Endodermal cell (in vitro differentiated cells): ENCODE measurements at places on chromosomes 4 and X.

- DNase-seq = no peak
Measured at GRCh38 chrX:24020306-24020876, 6.6 kb downstream of the KLHL15 start.

DNA sequence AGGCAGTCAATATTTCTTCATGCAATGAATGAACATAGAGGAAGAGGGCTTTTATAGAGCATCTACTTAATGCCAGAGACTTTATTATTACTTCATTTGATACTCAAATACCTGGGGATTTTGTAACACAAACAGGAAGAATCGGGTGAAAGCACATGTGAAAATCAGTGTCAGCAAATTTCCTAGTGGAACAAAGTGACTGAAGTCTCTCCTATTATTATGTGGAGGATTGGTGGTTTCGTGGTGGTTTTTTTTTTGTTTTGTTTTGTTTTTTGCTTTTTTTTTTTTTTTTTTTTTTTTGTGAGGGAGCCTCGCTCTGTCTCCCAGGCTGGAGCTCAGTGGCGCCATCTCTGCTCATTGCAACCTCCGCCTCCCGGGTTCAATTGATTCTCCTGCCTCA lies 207.0 kb downstream of the RRAGB start:
- DNase-seq = peak; percentile 64

DNA sequence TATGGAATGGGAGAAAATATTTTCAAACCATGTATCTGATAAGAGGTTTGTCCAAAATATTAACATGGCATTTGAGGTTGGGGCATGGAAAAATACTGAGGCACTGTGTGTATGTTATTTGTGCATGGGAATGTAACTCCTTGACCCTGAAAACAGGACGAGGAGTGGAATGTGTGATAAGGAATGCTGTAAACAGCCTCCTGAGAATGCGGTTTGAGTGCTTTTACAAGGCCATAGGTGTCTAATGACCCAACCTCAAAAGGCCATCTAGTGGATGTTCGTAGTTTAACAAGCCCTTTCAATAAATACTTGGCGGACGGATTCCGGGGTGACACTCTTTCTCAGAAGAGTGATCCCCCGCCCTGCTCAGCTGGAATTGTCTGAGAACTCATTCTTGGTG lies 162.9 kb upstream of the USP9X start:
- peak; percentile 83 for DNase-seq

DNA sequence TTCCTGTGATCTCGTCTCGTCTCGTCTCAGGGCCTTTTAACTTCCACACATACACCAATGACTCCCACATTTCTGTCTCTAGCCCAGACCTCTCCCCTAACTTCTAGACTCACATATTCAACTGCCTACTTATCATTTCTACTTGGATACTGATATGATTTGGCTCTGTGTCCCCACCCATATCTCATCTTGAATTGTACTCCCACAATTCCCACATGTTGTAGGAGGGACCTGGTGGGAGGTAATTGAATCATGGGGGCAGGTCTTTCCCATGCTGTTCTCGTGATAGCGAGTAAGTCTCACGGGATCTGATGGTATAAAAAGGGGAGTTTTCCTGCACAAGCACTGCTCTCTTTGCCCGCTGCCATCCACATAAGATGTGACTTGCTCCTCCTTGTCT lies 8.9 kb downstream of the PHKA2 start:
- no peak for DNase-seq

GRCh38 chrX:48695925-48696300 lies 621 bp upstream of the SUV39H1 start:
- no peak for DNase-seq

DNA sequence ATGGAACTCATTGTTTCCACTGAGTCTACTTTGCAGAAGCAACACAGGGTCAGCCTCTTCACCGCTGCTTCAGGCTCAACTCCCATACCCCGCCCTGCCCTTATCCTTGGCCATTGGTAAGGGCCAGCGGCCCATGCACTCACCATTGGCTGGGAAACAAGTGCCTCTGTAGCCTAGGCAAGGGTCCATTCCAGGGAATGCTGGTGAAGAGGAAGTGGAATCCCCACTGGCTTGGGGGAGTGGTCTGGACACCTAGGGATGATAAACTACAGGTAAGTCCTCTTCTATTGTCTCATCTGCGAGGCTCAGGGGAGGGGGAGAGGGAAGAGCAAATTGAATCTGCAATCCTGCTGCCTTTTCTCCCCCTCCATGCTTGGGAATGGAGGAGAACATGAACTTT lies 153.1 kb downstream of the SH3BGRL start:
- peak; percentile 56 for DNase-seq

- no peak for DNase-seq
Measured at GRCh38 chr4:36168127-36168878, 76.0 kb downstream of the ARAP2 start.

DNA sequence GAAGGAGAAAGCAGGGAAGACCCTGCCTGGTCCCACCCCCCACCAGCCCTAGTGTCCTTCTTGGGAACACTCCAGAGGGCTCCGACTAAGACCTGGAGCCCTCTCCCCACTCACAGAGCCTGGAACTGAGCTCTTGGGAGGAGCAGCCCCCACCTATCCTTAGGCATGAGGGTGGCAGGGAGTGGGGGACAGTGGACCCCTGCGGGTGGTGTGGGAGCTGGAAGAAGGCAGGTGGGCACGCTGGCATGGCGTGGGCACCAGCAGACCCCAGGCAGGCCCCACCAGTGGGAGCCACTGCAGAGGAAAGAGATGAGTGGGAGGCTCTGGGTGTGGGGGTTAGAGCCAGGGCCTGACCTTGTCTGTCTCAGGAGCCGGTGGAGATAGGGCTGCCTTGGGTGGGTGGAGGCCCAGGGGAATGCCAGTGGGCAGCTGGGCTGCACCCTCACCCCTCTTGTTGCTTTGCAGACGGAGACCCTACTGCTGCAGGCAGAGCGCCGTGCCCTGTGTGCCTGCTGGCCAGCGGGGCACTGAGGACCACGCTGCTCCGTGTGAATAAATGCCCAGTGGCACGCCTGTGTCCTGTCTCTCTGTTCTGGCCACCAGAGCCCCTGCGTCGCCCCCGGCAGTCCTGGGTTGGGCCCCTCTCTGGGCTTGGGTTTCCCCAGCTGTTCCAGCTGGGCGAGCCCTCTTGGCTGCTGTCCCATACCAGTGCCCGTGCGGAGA lies 15.6 kb upstream of the NAT8L start:
- DNase-seq = no peak

- DNase-seq = peak; percentile 90
Measured at GRCh38 chrX:68732906-68733493, 85.5 kb downstream of the STARD8 start.

DNA sequence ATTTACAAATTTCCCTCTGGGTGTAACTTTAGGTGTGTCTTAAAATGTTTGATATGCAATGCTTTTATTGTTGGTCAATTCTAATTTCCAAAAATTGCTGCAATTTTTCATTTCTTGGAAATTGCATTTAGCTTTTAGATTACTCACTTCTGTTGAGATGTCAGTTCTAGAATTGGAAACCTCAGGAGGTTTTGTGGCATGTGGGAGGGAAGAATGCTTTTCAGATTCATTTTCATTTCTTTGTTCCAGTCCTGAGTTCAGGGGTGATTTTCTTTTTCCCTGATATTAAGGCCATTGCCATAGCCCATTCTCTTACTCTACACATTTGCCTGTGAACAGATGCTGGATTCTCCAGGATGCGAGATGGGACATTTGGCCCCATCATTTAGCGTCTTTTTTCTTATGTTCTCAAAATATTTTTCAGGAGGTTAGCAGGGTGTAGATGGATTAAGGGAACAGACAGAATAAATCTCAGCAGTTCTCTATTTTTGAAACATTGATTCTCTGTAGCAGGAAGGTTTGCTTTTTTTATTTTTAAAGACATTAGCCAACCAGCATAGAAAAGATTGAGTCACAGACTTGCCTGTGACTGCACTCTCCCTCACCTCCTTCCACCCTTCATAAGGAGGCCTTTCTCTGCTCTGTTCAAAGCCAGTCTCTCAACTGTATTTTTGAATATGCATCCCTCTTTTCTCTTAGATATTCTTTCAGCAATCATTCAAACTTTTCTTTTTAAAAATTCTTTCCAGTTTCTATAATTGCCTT lies 238.4 kb upstream of the ANXA3 start:
- DNase-seq = no peak

GRCh38 chrX:7654316-7654715 lies 188.7 kb upstream of the VCX start:
- no peak for DNase-seq

DNA sequence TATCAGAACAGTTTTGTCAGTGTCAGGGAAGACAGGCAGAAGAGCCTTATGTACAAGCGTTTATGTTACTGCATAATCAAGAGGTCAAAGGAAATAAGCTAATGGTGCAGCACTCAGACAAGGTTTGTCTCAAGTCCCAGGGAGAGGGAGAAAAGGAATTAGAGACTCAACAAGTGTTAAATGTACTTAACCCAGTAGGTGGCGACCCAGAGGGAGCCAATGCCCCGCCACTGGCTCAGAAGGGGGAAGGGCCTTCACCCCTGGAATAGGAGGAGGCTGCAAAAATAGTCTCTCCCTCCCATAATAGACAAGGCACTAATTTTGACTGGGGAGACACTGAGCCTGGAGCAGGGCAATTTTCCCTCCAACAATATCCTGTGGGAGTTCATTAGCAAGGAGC lies 14.1 kb upstream of the PAPSS1 start:
- peak; percentile 83 for DNase-seq

DNA sequence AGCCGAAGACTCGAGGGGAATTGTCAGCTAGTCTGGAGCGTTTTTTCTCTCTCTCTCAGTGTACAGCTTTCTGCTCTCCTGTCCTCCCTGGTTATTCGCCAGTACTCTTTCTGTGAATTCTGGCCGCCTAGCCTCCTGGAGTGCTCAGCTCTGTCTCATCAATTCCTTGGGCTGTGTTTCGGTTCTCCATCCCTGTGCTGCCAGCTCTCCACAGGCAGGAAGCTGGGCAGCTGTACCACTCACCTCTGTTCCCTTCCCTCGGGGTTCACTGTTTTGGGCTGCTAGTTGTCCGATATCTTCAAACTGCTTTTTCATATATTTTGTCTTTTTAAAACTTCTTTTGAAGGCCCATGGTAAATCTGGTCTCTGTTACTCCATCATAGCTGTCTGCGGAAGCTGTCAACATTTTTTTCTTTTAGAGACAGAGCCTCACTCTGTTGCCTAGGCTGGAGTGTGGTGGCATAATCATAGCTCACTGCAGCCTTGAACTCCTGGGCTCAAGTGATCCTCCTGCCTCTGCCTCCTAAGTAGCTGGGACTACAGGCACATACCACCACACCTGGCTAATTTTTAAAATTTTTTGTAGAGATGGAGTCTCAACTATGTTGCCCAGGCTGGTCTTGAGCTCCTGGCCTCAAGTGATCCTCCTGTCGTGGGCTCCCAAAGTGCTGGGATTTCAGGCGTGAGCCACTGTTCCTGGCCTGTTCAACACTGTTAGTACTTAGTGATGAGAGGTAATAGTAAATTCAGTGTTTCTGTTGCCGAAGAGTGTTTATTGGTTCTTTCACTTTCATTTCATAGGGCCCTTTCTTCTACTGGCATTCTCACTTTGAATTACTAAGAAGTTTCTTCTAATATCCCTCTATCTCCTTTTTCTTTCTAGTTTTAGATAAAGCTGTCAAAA lies 18.6 kb downstream of the ZCCHC4 start:
- DNase-seq = no peak

- DNase-seq = peak; percentile 80
Measured at GRCh38 chr4:1793496-1793840, 375 bp downstream of the FGFR3 start.

DNA sequence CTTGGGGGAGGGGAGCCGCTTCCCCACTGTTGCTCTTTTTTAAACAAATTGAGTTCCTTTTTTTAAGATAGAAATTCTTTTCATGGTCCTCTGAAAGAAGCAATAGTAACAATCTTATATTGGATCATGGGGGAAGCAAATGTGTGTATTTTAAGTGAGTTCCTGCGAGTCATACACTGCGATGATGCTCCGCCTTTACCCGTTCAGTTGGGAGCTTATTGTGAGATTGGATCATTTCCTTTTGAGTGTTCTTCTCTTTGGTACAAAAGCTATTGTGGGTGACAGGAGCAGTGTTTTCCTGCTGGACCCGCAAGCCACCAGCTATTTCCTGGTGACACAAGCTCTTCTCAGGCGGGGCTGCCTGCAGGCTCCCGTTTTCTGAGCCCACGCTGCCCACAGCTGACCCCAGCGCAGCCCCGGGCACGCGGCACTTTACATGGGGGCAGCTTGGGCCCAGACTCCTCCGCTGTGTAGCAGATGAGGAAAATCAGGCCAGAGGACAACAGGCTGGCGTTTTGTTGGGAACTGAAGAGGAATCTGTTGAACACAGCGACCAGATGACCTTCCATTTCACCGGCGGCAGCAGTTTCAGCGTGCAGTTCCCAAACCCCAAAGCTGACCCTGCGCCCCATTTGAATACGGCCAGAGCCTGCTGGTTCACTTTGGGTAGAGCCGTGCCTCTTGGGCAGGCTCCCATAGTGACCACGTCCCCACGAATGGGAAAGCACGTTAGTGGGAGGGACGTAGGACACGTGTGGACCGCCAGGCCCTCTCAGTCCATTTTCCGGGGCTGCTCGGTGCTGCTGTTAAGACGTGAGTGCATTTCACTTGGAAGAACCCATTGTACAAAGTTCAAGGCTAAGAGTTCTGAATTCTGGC lies 12.2 kb downstream of the TADA2B start:
- DNase-seq = no peak

DNA sequence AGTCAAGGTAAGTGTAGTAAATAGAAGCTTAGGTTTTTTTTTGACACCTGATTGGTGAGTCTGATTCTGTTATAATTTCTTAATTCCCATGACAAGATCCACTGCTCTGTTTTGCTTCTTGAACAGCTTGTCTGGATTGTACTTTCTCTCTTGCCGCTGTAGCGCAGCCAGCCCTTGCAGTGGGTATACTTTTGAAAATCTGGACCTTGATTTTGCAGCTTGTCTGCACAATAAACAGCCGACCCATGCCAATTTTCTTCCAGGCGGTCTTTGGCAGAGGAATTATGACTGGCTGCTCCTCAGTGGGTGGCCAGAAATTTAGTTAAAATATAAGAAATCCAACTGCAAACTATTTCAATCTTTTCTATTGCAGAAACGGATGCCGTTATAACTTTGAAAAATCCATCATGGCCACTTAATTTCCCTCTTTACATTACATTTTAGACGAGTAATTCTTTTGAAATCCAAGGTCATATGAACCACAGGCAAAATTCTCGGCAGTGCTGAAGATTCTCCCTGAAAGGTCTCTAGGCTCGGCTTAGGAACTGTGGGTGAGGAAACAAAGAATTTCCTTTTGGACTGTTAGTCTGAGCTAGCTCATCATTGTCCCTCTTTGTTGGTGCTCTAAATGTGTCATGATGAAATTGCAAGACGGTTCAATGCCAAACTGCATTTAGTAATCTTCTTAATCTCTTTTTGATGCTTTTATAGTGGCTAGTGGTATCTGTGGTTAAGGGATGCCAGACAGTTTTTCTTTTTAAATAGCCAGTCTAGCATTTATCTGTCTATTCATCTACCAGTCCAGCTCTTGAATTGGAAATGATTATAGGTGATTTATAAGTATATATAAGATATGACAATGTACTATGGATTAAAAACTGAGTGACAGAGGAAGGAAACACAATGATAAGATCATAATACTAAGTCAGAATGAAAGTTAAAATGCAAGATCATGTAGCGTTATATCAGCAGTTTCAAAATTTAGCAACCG lies 31.5 kb upstream of the PTTG2 start:
- no peak for DNase-seq

- no peak for DNase-seq
Measured at GRCh38 chrX:134849390-134849789, 141.4 kb upstream of the SMIM10 start.
